Fibroblast of mammary gland (primary cell): ENCODE measurements at places on chromosomes 7 and 10.

DNA sequence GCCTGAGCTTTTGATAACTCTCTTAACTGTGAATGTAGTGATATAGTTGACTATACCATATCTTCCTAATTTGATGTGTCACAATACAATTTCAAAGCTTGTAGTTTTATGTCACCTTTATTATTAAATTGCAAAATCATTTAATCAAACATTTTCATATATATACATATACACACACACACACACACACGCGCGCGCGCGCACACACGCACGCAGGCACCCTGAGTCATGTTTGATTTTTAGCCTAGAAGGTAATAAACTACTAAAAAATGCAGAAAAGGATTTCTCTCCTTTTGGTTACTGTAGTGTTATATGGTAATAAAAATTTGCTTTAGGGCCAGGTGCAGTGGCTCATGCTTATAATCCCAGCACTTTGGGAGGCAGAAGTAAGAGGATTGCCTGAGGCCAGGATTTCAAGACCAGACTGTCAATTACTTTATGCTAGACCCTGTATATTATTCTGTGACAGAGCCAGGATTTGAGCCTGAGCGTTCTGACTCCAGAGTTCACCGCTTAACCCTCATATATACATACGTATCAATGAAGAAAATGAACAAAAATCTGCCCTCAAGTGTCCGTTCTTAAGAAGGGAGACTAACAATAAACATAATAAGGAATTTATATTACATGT, 89.6 kb downstream of the PODXL start:
- DNase-seq: no peak

DNA sequence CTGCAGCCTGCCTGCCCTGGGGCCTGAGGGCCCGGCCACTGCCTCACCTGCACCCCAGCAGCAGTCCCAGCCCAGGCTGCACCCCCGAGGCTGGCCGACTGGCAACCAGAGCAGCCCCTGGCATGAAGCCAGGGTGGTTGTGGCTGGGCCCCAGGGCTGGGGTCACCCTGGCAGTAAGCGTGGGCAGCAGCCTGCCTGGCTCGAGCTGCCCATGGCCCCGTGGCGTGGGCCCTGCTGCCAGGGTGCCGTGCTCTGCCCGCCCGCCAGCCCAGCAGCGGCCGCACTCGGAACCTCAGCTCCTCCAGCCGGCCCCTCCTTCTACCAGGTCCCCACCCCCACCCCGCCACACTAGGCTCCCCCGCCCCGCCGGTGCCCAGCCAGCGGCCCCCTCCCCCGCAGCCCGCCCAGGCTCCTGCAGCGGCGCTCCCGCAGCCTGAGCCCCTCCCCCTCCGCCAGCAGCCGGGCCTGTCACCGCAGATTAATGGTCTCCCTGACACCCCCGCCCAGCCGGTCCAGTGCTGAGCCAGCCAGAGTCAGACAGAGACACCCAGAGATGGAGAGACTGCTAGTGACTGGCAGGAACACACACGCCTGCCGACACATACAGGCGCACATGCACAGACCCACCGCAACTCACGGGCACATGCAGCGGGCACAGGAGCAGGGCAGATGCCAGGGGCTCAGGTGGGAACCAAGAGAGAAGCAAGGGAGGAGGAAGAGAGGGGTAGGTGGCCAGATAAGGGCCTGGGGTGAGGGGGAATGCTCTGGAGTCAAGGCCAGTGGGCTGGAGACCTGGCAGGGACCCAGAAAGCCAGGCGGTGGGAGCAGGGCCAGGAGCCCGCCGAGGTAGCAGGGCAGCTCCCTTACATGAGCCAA, 22.4 kb downstream of the KCNH2 start:
- no peak for DNase-seq

DNA sequence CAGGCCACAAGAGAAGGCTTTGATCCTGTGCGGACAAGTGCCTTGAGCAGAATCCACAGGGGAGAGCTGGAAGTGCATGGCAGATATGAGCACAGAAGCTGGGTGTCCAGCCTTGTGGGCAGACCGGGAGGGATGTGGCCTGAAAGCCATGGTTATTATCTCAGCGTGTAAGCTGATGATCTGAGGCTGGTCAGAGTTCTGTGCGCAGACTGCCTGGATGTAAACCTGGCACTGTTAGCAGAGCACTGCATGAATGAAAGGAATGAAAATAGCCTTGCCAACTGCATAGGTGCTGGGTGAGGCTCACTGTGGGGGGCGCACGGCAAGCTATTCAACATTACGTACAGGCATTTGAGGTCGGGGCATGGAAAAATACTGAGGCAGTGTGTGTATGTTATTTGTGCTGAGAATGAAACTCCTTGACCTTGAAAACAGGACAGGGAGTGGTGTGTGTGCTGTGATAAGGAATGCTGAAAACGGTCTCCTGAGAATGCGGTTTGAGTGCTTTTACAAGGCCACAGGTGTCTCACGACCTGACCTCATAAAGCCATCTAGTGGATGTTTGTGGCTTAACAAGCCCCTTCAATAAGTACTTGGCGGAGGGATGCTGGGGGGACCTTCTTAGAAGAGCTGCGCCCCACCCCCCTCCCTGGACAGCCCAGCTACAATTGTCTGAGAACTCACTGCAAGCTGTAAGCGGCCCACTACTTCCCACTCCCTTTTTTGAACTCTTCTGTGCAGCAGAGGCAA, 18.7 kb downstream of the AKR1C1 start:
- DNase-seq: peak; percentile 69

DNA sequence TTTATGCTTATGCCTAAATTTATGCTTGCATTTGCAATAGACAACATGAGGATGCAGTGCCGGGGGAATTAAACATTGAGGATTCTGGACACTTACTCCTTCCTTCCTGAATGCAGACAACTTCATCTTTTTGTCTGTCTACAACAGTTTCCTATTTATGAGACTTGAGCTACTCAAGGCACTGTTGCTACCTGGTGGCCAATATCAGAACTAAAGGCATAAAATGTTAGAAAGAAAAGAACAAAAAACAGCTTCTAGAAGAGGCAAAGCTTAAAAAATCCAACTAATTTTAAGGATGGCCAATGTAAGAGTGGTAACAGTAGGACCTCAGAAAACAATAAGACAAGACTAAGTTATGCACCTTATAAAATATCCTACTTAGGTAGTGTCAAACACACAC, 144.5 kb upstream of the PTN start:
- DNase-seq: peak; percentile 16

- DNase-seq: no peak
These were observed 141.2 kb downstream of the COBL start for GRCh38 chr7:51175316-51175991.

- no peak for DNase-seq
These were observed 353.8 kb downstream of the GPR37 start for GRCh38 chr7:124411796-124412195.

GRCh38 chr10:78292250-78292981, 258.8 kb downstream of the RPS24 start:
- DNase-seq: no peak

GRCh38 chr7:103532955-103533354, 86.9 kb upstream of the SLC26A5 start:
- no peak for DNase-seq

- DNase-seq: no peak
These were observed at the start of gene FAM170B for GRCh38 chr10:49133706-49134248. Gene FAM170B (minus strand): TSS chr10:49134021. CDS start chr10:49133918, 103 bp downstream.

GRCh38 chr10:69232252-69232651, 12.1 kb downstream of the HKDC1 start:
- peak; percentile 67 for DNase-seq

GRCh38 chr10:99526861-99527504, 5.8 kb upstream of the NKX2-3 start:
- no peak for DNase-seq

- no peak for DNase-seq
These were observed 110.6 kb upstream of the IMMP2L start for GRCh38 chr7:111672901-111673300.

- DNase-seq: peak; percentile 35
These were observed 28.9 kb upstream of the STK17A start for GRCh38 chr7:43553999-43554398.

DNA sequence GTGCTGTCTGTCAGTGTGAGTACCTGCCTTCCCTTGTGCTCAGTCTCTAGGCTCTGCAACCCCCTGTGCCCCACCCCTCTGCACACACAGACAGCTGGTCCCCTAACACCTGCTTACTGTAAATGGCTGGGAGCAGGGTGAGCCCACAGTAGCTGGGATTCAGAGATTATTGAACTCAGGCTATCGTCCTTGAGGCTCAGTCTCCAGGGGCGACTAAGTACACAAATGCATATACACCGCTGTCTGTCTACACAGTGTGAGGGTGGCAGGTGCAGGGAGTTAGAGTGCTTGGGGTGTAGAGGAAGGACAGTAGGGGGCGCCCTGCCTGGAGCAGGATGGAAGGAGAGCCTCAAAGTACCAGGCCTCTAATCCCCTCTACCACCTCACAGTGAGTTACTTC, 12.9 kb downstream of the UPP1 start:
- DNase-seq: no peak

DNA sequence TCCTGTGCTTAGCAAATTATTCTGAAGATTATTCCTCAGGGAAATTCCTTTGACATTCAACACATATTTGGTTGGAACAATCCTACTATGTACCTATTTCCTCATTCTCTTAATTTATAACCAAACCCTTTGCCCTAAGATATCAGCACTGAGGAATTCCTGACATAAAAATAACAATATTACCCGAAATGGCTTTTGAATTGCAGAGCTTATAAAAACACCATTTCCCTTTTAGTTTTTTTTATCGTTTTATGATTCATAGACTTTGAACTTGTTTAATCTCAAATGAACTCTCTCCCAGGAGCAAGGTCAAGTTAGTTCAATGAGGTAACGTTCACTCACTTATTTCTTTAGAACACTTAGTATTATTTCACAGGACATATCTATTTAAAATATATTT, 7.7 kb upstream of the ABCB1 start:
- DNase-seq: no peak

DNA sequence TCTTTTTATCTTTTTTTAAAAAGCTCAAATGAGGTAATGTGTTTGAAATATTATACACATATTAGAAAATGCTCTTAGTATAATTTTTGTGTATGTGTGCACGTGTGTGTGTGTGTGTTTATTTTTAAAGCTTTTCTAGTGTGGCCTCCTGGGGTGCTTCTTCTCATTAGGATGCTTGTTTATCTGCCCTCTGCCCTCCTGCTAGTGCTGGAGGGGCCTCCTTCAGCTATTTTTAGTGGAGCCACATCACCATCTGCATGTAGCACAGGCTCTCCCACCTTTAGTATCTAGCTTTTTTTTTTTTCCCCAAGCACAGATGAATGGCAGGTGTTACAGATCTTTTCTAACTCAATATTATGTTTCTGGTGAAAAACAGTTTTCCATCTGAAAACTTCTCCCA, 155.7 kb upstream of the TMEM229A start:
- no peak for DNase-seq

DNA sequence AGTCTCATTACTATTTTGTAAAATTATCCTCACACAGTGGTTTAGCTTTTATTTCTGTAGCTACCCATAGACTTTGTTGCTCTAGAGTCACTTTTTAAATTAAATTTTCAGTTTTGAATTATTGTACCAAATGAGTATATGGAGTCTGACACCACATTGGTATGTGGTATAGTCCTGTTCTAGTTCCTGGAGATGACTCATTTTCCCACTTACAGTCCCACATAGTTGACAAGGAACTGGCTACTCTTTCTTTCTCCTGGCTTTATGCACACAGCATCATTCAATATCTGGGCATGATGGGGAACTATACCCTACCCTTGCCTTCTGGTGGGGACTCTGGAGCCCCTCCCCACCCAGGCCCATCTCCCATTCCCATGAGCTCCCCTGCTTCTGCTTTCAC, 92.6 kb upstream of the RAB11FIP2 start:
- DNase-seq: peak; percentile 31

GRCh38 chr7:102424787-102425218, 8.6 kb upstream of the ORAI2 start:
- no peak for DNase-seq

- DNase-seq: peak; percentile 10
These were observed 188.4 kb downstream of the PPP1R17 start for GRCh38 chr7:31875424-31875823.

DNA sequence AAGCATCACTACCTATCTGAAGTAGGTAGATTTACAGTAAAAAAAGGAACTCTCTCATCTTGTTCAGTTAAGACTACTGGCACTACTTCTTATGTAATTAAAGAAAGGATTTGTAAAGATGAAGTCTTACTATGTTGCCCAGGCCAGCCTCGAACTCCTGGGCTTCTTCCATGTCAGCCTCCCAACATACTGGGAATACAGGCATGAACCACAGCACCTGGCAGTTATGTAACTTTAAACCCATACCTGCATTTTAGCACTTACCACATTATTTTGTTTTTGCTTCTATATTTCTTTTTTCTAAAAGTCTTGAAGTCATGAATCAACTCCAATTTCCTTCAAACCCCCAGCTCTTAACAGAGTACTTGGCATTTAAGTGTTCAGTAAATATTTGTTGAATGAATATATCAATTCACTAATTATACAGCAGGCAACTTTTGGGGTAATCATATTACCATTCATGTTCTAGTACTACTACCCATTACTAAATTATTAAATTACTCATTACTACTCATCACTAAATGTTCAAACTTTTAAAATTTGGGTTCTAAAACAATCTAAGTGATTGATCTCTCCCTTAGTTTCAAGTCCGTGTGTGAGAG, 31.6 kb upstream of the CCDC71L start:
- DNase-seq: no peak

- DNase-seq: peak; percentile 43
These were observed 754 bp downstream of the SEMA3D start for GRCh38 chr7:85186083-85186520.

DNA sequence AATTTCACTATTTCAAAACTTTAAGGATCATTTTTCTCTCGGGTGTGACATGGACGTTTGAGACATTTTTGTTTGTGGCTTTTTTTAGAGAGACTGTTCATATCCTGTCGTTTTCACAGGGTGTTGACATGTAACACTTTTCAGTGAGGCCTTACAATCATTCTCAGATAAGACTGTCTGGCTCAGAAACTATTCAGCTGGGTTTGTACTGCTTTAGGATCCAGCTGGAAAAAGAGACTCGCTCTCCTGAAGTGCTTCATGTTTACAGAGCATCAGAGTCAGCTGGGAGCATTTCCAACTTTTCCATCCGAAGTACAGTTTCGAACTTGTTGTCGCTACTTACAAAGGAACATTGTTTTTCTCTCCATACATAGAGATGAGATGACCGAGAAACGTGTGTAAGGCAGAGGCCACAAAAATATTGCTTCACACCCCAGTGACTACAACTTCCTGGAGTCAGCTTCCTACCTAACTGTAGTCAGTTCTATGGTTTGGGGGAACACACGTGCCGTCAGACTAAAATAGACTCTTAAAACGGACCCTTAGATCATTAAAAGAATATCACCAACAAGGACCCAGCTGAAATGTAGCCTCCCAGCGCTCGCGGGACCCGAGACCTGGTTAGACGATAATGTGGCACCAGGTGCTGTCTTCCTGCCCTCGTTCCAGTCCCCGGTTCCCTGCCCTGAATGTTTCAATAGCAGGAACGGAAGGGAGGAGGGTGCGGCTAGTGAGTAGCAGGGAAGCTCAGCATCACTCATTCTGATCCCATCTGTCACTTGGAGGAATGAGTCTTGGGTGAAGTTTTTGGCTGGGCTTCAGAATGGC, 78.0 kb downstream of the MKI67 start:
- DNase-seq: peak; percentile 53
